ENCODE measurements at places on chromosomes 4 and X.
A peak's percentile ranks its signal among the peaks of the same experiment; 100 is the strongest.

DNA sequence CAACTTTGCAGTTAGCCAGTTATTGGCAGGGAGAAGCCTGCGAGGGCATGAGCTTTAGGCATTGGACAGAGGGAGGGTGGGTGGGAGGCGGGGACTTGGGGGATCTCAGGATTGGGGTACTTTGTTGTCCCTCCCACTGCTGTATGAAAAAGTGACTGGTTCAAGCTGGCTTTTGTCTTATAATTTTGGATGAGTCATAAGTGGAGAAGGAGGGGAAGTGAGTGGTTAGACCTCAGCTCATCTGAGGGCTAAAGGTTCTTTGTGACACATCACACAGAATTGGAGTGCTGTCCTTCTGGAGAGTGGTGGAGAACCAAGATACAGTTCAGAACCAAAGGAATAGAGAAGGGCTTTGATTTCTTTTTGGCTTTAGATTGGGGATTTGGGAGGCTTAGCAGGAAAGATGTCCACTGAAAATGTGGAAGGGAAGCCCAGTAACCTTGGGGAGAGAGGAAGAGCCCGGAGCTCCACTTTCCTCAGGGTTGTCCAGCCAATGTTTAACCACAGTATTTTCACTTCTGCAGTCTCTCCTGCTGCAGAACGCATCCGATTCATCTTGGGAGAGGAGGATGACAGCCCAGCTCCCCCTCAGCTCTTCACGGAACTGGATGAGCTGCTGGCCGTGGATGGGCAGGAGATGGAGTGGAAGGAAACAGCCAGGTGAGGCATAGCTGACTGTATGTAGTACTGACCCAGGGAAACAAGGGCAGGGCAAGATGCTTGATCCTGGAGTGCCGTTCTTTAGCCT is at the start of gene SLC4A4:
Gene SLC4A4 (plus strand): TSS at position 175 of the 748 bp plus-strand sequence.
- DNase-seq = no peak

DNA sequence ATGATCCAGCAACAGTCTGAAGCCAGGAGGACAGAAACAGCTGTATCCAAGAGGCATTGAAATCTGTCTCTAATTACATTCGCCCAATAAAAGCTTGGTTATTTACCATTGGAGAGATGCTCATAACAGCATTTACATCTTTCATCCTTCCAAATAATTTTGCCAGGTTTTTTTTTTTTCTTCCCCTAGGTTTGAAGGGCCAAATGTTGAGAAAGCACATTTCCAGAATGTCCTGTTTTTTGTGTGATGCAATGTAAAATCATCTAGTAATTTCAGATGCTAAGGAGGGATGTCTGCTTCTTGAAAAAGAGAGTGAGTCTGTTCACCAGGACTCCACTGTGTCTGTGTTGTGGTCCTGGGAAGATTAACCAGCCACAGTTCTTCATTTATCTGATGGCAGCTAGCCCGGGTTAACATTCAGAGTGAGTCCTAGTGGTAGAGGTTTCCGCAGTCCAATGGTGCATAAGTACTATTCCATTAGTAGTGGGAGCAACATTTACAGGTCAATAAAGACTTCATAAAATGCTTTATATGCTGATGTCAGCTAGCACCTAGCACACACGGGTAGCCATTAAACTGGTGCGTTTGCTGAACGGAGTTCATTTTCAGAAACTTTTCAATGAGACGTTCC is 406.8 kb downstream of the STIM2 start:
- no peak for DNase-seq

DNA sequence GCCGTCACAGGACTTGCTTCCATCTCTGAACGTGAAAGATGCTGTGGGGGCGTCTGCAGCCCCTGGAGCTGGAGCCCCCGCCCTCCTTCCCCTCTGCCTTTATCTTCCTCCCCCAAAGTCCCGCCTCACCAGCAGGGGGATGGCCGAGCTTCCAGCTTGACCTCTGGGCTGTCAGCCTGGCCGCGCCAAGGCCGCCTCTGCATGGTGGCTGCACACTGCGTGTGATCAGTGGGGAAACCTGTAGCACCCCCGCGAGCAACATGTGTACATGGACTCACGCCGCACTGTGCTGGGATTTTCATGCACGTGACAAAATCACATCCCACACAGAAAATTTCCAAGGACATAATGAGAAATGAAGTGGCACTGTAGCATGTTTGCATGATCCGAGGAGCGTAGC is 26.5 kb upstream of the PSAPL1 start:
- no peak for DNase-seq

GRCh38 chr4:149766135-149766534 is 49.5 kb downstream of the IQCM start:
- DNase-seq = no peak

DNA sequence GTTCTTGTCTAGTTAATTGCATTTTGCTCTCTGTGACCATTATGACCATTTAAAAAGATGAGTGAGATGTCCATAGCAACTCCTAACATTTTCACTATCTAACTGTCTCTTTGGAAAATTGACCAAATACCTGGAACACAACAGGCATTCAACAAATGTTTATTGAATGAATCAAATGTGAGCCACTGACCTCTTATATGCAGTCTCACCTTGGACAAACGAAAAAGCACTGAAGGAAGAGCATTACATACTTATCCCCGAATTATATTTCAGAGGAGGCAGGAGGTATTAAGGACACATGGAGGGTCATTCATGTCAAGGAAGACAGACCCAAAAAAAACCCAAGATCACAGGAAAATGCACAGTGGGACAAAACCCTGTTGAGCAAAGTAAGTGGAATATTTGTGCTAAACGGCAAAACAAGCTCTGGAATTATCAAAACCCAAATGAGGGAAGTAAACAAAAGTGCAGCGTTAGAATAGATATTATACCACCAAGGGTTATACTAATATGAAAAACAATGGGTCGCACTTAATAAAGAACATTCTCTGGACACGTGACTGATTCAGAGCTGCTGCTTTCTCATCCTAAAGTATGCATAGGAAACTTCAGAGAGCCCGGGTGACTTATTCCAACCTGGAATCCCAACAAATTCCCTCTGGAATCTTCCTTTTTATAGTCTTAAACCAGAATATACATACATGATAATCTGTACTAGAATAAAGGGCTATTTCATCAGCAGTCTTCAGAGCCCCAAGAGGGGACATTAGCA is 131.9 kb downstream of the AMELX start:
- DNase-seq = no peak

DNA sequence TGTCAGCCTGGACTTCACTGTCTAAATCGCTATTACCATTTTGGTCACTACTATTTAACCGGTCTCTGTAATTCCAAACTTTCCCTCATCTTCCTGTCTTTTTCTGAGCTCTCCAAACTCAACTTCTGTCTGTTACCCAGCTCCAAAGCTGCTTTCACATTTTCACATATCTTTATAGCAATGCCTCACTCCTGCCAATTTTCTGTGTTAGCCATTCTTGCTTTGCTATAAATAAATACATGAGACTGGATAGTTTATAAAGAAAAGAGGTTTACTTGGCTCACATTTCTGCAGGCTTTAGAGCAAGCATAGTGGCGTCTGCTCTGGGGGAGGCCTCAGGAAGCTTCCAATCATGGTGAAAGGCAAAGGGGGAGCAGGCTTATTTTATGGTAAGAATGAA is 368.3 kb upstream of the GNPDA2 start:
- DNase-seq = no peak

GRCh38 chr4:5788144-5788543 is 77.1 kb downstream of the EVC start:
- DNase-seq = no peak

DNA sequence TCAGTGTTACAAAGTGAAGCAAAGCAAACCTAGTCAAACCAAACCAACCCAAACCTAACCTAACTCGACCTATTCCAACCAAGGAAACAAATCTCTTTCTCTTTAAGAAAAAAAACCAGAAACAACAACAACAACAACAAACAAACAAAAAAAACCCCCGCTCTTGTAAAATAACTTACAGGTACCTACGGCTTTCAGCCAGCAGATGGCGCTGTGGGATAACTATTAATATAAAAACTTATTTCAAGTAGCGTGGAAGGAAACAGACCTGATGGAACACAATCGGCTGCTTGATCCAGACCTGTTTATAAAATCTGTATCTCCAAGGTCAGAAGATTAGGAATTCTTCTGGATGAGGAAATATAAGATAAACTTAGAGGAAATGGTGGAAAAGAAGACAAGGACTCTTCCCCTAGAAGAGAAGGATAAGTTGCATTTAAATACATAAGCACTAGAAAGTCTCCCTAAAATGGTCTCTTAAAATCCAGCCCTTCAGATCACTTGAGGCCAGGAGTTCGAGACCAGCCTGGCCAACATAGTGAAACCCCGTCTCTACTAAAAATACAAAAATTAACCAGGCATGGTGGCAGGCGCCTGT is 34.4 kb upstream of the CDKL5 start:
- peak; percentile 30 for DNase-seq

GRCh38 chrX:154056770-154057241 is 37.1 kb upstream of the IRAK1 start:
- DNase-seq = no peak

DNA sequence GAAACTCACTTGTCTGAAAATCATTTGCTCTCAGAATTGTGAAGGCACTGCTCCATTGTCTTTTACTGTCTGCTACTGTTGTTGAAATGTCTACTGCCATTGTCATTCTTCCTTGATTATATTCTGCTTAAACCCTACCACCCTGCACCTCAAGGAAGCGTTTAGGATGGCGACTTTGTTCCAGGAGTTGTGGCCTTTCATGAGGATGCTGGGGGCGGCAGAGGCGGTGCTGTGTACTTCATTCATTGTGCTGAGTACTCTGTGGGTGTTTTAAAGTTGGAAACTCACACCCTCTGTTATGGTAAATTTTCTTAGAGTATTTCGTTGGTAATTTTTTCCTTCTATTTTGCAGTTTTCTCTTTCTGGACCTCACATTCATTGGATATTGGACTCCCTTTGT is 258.9 kb downstream of the TENM3 start:
- no peak for DNase-seq

DNA sequence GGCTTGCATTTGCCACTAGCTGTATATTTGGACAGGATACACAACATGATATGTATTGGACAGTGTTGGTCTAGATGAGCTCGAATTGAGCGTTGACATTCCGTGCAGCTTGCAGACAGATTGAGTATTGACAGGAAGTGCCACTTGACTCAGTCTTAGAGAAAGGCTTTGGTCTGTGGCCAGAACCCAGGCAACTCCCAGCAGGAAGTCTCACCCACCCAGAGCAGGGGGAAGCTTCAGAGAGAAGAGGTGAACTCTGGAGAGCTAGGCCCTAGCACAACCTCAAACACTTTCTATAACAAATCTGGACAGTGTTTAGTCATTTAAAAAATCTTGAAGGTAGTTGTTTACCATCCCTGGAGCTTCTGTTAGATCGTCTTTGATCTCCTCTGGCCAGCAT is 280.5 kb downstream of the FBXW7 start:
- no peak for DNase-seq

DNA sequence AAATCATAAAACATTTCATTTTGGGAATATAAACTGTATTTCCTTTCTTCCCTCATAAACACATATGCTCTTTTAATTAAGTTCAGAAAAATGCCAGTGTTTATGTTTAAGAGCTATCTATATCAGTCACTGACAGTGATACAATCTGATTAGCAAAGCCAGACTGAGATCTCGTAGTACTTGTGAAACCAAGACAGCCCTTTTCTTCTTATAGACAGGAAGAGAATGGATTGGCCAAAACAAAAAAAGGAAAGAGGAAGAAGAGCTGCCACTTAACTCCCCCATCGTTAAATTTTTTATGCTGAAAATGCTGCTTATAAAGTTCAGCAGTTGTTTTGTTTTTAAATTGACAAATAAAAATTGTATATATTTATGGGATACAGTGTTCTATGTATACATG is 87.4 kb downstream of the PLAC1 start:
- no peak for DNase-seq

GRCh38 chrX:56800307-56800706 is 71.3 kb downstream of the NBDY start:
- no peak for DNase-seq

DNA sequence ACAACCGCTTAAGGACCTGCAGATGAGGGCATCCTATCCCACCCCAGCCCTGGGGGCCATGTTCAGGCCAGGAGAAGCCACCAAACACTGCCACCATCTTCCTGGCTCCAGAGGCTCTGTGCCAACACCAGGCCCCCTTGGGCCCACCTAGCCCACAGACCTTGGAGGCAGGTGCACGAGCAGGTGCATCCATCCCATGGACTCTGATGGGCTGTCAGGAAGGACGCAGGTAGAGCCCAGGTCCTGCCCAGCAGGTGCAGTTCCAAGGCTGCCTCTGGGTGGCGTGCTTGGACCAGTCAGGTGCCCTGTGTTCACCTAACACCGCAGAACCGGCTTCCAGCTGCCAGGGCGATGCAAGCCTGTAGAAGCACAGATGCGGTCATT is 22.8 kb upstream of the PDE6B start:
- DNase-seq = no peak

DNA sequence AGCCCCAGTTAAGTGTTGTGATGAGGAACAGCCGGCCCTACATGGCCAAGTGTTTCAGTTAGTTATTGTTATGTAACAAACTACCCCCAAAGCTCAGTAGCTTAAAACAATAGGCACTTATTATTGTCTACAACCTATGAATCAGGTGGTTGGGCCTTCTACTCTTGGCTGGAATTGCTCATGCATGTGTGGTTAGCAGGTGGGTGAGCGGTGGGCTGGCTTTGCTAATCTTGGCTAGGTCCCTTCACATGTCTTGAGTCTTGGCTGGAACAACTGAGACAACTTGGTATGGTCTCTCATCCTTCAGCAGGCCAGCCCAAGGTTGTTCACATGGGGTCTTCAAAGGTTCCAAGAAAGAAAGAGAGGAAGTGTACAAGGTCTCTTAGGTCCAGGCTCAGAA is 54.5 kb upstream of the CHRNA9 start:
- DNase-seq = no peak

GRCh38 chrX:110321670-110322069 is 3.8 kb upstream of the AMMECR1 start:
- DNase-seq = no peak

DNA sequence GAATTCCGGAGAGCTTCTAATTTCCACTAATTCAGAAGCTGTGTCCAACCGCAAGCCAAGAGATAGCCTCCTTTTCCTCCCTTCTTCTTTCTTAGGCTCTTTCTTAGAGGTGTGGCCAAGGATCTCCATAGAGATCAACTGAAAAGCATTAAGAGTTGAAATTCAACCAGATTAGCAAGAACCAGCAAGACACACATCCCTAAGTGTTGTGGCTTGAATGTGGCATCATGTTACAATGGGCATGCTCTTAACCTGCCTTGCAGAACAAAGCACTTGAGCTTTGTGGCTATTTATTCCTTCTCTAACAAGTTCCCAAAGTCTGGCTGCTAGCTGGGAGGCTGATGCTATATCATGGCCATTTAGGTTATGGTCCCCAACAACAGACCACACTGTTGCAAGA is 10.4 kb downstream of the ANOS1 start:
- no peak for DNase-seq

- no peak for DNase-seq
Measured at GRCh38 chrX:7654316-7654715, 188.7 kb upstream of the VCX start.

Measured in stimulated activated CD4-positive, alpha-beta T cell treated with anti-CD3 and anti-CD28 coated beads, Interleukin-15, amount 100 ng/mL, for 1 hour (primary cell).